ENCODE measurements at places on chromosomes 3 and 15.

GRCh38 chr3:69199942-69200341, 77.5 kb upstream of the LMOD3 start:
- no peak for DNase-seq

- DNase-seq, result no peak
Measured at GRCh38 chr15:29914511-29914926, 92.3 kb upstream of the TJP1 start.

DNA sequence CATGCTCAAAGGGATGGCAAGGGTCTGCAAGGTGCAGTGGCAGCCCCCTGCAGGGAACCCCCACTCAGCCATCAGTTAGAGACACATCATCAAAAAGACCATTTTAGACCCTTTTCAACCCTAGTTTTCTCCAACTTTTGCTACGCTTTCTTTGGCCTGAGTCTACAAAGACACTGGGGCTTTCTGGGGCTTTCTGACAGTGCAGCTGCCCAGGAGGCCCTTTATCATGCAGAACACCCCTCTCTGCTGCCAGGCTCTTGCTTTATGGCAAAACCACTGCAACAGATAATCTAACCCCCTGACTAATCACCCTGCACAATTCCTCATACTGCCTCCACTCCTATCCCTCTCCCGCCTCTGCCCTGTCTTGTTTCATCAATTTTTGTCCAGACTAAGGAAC, 2.4 kb downstream of the NMNAT3 start:
- no peak for DNase-seq

GRCh38 chr15:54387799-54388198, 409.6 kb downstream of the UNC13C start:
- no peak for DNase-seq

DNA sequence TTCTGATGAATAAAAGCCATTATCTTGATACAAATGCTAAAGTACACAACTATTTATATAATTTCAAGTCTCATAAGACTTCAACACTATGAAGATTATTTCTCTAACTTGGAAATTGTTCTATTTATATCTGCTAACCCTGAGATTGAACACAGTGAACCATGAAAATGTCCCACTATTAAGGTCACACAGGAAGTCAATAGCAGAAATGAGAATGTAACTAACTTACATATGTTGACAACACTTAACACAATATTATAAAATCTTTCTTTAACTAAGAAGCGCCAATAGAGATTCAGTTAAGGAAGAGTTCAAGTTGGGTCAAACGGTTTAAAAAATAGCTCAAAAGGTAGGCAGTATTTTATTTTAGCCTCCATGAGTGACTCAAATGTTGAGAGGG, 551.8 kb upstream of the CBLB start:
- no peak for DNase-seq

DNA sequence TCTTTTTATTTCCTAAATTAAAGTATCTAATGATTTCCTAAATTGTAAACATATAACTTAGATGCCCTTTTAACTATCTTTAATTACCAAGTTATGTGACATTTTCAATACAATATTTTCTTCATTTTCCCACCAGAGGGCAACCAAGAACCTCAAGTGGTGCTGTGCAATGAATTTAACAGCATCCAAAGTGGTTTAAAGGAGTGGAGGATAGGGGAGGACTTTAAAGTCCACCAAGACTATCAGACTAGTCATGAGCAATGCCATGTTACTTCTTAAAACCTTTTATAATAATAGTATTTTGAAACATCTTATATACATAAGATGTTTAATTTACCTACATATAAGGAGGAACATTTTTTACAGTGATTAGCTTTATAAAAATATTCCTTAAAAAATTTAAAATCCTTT, 74.4 kb downstream of the DLG1 start:
- peak; percentile 84 for DNase-seq

DNA sequence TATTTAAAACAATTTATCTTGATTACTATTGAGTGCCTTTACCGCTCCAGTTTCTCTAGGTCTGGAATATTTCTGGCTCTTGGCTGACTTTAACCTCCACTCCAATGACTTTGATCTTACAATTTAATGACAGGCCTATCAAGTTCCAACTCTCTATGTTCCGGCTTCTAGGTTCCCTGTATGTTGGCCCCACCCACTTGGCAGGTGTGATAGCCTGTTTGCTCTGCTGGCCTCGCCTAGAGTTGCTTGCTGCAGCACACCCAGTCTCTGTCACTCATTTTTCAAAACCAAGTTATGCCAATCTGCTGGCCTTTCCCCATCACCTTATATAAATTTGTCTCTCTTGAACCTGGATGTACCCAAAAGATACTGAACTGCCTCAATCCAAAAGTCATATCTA, 428.0 kb downstream of the ROBO1 start:
- no peak for DNase-seq

GRCh38 chr15:43484455-43484854, 8.5 kb downstream of the TP53BP1 start:
- no peak for DNase-seq

DNA sequence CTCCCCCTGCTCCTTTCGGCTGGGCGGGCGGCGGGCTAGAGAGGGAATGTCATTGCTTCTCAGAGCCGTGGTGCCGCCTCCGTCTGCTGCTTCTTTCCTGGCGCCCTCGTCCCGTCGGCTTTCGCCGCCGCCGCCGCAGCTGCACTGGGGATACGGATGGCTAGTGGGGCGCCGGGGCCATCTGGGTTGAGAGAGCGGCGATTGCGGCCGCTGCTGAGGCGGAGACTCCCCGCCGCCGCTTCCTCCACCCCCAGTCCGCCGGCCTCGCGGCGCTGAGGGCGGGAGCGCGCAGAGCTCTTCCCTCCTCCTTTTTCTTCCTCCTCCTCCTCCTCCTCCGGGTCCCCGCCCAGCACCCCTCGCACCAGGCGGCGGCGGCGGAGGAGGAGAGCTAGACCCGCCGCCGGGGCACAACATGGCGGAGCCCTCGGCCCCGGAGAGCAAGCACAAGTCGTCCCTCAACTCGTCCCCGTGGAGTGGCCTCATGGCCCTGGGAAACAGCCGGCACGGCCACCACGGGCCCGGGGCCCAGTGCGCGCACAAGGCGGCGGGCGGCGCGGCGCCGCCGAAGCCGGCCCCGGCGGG, at the start of gene STT3B:
Gene STT3B (plus strand): TSS at position 339 of the 582 bp plus-strand sequence. CDS start 74 bp downstream, at position 413.
- peak; percentile 69 for DNase-seq

DNA sequence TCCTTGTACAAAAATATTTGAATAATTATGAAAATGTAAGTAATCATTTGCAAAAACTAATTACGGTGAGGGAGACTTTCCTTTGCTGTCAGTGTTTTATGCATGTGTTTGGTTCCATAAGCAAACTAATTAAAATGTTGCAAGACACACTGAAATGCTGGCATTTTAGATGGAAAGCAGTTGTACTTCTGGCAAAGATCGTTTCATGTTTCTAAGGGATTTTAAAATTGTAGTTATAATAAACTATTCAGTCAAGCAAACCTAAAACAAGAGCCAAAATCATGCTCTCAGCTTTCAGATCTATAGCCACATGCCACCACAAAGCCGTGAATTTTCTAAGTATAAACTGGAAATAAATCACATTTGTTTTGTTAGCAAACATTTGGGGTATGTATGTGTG, 240.1 kb upstream of the ZNF385D start:
- DNase-seq, result no peak

DNA sequence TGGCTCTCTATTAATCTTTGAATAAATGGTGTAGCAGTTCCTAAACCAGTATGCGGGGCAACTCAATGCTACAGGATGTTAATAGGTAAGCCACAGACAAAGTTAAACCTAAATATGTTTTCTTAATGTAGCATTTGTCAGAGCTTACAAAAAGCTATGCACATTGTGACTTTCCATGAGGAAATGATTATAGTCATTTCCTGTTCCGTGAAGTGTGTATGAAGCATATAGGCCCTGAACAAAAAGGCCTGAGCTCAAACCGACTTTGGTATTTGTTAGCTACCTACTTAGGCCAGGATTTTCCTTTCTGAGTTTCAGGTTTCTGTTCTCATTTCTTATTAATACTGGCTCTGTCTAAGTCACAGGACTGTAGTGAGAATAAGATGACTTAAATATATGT, 14.2 kb downstream of the ZNF80 start:
- no peak for DNase-seq

DNA sequence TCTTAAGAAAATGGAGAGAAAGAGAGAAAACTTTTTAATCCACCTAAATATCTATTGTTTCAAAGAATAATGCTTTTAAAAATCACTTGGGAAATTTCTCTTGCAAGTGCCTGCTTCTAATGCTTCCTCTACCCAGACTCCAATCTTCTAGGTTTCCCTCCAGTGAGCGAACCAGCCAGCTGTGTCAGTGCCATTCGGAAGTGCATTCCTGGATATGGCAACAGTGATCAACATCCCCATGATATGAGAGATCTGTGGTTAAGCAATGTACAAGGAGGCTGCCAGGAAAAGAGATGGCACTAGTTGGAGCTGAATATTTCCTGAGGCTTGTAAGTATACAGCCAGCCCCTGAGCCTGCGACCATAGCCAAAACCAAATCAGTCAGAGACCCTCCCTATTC, 53.3 kb upstream of the KCNMB2 start:
- no peak for DNase-seq

DNA sequence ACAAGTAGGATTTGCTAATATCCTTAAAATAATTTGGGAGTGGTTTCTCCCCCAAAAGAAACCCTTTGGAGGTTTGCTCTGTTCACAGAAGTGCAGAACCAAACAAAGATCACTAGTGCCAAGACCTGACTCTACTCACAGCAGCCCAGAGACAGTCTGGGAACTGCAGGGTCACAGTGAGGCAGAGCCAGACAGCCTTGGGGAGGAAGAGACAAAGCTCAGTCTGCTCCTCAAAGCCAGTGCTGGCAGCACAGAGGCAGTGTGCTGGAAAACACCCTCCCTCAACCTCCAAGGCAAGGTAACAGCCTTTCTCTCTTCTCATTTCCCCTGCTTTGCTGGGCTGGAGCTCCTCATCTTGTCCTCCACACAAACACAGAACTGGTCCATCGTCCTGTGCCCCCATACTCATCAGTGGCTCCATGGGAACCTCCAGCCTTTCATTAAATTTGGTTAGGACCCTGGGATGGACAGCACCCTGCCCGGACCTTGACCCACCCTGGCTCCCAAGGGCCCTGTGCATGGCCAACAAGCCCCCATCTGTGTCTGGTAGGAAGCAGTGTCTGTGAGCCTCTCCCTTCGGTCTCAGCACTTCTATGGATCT, 12.6 kb downstream of the RAB6B start:
- DNase-seq, result no peak

GRCh38 chr3:27643355-27643754, 78.8 kb downstream of the EOMES start:
- DNase-seq, result no peak

DNA sequence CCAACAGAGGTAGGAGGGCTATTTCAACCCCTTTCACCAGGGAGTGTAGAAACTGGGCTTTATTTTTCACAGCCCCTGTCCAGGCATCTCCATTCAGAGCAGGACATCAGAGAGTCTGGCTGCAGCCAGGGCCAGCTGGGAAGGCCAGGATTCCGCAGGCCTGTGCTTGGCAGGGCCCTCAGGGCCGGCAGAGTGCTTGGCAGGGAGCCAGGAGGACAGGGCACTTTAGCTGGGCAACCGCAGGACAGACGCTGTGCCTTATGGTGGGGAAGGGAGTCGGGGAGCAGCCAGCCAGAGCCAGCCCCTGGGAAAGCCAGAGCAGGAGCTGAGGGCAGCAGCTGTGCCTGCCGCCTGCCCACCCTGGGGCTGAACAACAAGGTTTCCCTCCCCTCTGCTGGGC, 34.5 kb upstream of the IQCF6 start:
- no peak for DNase-seq

DNA sequence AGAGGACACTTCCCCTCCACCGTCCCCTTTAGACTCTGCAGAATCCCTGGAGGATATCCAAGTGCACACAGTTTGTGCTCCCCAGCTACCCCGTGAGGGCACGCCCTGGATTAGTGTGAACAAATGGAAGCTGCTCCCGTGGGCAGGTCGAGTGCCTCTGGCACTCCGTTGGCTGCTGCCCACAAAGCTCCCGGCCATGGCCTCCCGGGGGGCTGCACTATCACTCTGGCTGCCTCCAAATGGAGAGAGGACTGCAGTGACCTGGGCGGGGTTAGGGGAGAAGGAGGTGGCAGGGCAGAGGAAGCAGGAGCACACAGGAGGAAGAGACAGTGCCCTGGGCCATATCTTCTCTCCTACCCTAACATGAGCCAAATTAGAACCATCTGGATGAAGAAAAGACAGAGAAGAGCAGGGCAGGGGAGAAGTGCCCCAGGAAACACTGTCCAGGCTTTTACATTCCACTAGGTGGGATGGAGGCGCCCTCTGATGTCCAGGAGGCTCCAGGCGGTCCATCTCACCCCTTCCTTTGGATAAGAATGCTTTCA, 29.4 kb upstream of the ACAD9 start:
- DNase-seq, result no peak

- DNase-seq, result no peak
Measured at GRCh38 chr3:73762855-73763254, 138.1 kb upstream of the PDZRN3 start.

GRCh38 chr15:51675234-51675633, 6.1 kb upstream of the SCG3 start:
- DNase-seq, result no peak

DNA sequence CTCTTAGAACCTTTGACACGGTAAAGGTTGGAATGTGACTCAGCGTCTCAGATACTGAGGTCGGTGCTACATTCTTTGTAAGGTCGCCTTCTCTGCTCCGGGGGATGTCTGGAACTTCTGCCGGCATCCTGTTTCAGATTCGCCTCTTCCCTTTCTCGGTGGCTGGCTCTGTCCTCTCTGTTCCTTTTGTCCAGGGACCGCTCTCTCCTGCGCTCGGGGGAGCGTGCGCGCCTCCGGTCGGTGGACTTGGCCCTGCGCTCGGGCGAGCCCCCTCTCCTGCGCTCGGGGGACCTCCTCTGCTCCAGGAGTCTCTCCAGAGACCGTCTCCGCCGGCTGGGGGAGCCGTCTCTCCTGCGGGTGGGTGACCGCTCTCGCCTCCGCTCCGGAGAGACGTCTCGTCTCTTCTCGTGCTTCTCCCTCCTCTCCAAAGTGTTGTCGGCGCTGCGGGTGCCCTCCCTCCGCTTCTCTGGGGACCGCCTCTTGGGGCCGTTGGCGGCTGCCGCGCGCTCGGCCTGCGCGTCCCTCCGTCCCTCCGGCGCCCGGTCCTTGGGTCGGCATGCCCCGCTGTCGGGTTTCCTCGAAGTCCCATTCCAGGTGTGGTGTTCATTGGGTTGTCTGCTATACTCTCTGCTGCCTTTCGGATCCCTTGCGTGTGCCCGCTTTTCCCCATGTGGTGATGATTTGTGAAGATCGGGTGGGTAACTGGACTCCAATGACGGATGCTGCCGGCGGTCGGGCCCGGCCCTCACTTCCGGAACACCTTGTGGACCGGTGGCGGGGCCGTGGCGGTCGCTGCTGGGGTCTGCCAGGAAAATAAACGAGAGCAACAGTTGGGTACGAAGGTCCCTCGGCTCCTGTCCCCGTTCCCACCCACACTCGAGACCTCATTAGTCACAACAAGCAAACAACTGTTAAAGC, 668.8 kb upstream of the ADAMTS9 start:
- DNase-seq, result no peak

DNA sequence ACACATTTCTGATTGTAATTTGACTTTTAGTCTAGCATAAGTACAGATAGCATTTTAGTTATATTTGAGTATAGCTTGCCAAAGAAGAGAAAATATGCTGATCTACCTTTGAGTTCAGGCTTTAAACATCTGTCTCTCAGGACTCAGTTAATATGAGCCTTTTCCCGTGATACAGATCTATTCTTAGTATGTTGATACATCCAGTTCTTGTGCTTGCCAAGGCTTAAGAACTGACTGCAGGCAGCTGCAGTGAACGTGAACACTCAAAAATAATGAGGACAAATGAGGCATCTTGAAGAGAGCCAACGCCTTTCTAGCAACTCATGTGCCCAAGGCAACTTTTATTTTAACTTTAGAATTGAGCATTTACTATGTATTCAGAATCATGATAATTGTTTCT, 325.5 kb downstream of the SI start:
- peak; percentile 71 for DNase-seq

Data from NCI-H1105 treated with DMSO at 0.1 percent for 48 hours (cell line).